ENCODE measurements at places on chromosomes 13 and 19. TPM values are rescaled to one million over a fixed set of nuclear protein-coding genes. Genes with fewer than 3 reads are reported as not detected.

Gene KANK3
- 10.1 TPM for total RNA-seq

Gene SYNGR4
- total RNA-seq: not detected

DNA sequence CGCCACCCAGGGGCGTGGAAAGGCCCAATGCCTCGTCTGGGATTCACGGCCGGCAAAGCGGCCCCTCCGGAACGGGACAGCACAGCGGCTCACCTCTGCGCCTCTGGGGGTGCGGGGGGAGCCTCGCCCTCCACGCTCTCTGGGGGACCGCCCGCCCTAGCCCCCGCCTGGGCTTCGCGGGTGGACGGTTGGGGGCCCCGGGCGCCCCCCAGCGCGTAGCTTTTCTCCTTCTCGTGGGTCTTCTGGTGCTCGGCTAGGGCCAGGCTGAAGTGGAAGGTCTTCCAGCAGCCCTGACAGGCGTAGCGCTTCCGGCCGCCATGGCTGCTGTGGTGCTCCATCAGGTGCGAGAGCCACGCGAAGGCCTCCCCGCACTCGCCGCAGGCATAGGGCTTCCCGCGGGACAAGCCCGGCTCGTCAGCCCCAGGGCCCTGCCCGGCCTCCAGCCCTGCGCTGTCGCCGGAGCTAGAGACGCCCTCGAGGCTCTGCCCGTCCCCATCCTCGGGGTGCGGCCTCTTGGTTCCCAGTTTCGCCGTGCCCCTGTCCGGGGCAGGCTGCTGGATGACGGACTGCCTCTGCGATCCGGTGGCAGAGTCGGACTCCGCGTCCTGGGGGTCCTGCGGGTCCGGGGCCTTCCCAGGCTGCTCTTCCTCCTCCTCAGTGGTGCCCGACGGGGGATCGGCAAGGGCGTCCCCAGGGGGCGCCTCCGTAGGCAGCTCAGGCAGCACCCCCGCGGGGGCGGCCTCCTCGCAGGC lies 13.3 kb downstream of the ZSCAN18 start:
- no peak for DNase-seq

GRCh38 chr13:50153401-50153800 lies 138.2 kb downstream of the KCNRG start:
- DNase-seq: no peak

- DNase-seq: no peak
These were observed 16.1 kb upstream of the SACS start for GRCh38 chr13:23449398-23450162.

Data from right cardiac atrium (tissue), 5 donors.